Anterior cingulate cortex (tissue), 58 donors: ENCODE measurements at places on chromosomes 3 and 15.

DNA sequence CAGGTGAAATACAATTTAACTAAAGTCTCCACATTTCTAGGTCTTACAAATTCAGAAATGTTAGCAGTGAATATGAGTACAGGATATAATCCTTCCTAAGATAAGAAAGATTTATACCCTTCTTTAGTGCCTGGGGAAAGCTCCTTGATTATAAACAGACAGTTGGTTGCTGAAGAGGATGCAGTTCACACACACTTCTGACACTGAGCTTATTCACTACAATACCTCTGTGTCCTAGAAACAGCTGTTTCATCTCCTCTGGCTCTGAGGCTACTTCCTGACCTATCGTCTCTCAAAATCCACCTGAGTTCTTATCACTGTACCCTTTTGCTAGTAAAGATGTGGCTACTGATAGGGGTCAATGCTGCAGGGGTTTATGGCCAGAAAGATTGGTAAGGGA lies 57.1 kb downstream of the TP63 start:
- DNase-seq, result no peak

GRCh38 chr3:152376351-152377183 lies 107.8 kb downstream of the MBNL1 start:
- DNase-seq, result no peak

GRCh38 chr3:152309535-152310307 lies 41.0 kb downstream of the MBNL1 start:
- no peak for DNase-seq

GRCh38 chr3:9600597-9600996 lies 47.0 kb upstream of the LHFPL4 start:
- DNase-seq, result no peak

GRCh38 chr3:16410659-16411058 lies 102.8 kb downstream of the RFTN1 start:
- no peak for DNase-seq

DNA sequence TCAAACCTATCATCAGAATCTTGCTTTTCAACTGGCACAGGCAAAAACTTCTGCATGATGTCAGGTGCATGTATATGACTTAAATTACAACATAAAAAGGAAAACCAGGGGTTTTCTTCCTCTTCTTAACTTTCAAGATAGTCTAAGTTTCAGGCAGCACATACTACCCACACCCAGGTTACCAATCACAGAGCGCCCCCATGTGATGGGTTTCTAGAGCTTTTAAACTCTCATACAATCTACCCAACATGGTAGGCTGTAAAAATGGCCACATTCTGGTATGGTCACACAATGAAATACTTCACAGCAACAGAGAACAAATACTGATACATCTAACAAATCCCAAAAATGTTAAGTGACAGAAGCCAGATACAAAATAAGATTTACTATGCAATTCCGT lies 7.4 kb downstream of the MESD start:
- DNase-seq, result no peak

DNA sequence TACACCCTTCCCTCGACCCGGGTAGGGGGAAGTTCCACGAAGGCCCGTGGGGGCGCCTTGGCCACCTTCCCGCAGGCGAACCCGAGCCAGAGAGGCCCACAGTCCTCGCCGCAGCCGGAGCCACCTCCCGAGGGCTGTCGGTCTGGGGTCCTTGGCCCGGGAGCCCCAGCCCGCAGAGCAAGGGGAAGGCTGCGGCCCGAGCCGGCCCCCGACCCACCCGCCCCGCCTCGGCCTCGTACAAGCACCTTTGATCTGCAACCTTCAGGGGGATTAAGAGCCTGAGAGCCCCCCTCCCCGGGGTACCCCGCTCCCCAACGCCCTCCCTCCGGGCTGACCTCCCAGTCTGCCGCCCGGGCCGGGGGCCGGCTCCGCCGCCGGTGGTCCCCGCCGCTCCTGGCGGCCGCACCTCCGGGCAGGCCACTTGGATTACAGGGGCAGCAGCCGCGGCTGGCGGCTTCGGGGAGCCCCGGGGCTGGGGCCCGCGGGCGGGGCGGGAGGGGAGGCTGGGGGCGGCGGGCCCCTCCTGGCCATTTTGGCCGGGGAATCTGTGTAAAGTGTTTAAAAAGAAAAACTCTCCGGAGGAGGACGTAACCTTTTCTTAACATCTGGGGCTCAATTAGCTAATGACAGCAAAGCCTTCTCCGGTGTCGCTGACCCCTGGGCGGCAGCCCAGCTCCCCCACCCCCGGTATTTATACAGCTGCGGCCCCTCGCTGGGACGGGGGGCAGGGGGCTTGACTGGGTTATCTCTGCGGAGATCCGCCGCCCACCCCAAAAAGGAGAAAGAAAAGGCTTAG lies 40.2 kb downstream of the EPHB3 start:
- DNase-seq, result no peak

DNA sequence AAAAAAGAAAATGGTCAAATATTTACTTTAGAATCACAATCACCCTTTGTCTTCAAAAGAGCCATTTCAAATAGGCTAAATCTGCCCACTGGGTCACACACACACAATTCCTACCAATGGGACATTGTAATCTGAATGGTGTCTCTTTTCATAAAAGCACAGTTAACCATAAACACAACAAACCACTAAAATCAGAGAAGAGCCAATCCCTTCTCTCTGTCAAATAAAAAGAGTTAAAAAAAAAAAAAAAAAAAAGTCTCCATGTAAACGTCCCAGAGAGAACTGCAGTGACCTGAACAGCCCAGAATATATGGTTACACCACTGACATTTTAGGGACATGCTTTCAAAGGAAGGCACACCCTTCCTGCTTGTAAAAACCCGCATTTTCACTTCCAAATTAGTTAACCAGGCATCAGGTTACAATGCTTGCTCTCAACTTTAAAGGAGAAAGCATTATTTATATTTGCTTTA lies 63.7 kb downstream of the PRICKLE2 start:
- no peak for DNase-seq

DNA sequence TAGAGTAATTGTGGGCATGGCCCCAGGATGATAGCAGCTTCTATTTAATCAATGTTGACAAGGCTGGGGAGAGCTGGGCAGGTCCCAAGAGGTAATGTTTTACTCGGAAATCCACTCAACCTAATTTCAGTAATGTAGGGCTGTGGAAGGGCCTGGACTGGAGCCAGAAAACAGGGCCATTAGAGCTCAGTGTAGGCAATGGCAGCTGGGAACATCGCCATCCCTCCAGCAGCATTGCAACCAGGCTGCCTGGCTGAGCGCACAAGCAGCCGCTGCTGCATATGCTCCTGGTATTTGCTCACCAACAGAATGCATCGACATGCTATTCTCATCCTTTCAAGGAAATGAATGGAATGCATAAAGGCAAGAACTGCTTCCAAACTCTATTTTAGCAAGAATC lies 90.0 kb downstream of the GAP43 start:
- DNase-seq, result peak; percentile 36

- no peak for DNase-seq
Measured at GRCh38 chr3:171833789-171834460, 9.2 kb upstream of the TMEM212 start.

- DNase-seq, result no peak
Measured at GRCh38 chr3:15385901-15386653, 41.3 kb downstream of the METTL6 start.
